ENCODE measurements at places on chromosomes 1 and 21.

DNA sequence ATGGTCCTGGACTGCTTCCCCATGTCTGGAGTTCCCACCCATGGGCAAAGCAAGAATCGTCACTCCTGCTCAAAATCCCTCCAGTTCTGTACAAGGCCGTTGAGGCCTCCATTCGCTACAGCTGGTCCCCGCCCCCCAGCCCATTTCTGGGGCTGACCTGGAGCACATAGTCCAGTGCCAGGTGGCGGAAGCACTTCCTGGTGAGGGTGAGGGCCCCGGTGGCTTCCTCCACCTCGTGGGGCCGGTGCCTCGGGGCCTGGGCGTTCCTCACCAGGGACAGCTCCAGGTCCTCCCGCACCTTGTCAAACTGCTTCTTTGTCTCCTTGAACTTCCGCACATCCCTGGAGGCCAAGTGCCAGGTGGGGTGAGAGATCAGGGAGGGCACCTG lies 7.4 kb downstream of the ACAP3 start:
- no peak for DNase-seq

DNA sequence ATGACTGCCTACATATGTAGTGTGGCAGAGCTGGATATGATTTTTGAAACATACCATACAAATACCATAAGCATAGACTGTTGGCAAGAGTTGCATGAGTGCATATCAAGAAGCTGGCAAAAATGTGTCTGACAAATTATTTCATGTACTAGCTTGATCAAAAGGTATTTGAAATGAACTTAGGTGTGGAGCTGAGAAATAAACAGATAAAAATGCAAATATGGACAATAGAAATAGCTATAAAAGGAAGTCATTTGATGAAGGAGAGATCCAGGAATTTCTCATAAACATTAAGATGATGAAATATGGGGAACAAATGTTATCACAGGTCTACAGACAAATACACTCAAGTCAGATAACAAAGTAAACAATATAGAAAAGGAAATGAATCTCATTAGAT lies 609.1 kb downstream of the PTPRC start:
- no peak for DNase-seq

- no peak for DNase-seq
Observed at GRCh38 chr1:231751415-231751814, 124.8 kb downstream of the DISC1 start.

DNA sequence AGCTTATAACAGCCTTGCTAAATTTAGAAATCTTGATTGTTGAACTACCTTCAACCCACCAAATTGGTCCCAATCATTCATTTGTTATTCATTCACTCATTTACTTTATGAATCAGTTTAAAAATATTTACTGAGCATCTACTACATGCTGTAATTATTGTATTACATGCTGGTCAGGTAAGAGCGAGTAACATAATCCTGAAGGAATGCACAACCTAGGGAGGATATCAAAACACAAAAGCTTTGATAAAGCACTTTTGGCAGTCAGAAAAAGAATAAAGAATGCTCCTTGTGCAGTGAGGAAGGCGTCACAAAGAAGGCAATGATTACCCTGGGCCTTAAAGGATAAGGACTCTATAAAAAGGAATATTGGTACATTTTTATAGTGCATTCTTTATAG lies 518.9 kb upstream of the NR5A2 start:
- no peak for DNase-seq

DNA sequence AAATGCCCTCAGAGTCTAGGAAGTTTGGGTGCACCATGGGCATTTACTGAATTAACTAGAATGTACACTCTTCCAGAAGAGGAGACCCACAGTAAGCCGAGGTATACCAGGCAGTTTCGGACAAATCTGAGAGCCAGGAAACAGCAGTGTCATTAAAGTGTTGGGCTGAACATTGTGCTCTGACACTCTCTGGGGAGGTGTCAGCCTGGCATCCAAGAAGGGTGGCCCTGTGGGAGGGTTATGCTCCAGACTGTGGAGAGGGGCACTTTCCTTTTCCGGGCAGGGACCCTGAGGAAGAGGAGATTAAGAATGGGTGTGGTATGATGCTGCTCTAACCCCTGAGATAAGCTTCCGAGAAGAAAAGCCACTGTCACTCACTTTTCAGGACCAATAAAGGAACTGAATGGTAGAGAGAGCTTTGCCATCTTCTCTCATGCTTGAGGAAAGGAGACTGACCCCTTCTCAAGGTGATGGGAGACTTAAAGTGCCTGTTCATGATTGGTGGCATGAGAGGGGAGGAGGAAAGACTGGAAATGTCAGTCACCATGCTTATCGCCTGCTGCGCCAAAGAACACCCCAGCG lies 98.2 kb downstream of the UCK2 start:
- no peak for DNase-seq

DNA sequence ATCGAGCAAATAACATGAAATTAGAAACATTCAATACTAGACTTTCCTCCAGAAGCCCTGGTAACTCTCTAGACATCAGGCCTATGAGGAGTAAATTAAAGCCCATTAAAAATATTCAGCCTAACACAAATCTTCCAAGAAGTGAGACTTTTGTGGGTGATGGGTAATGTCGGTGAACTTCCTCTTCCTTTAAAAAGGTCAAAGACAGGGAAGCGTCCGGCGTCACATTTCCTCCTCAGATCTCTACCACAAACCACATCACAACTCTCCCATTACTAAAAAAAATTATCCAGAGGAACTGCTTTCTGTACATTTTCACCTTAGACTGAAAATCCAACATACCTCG lies 1.4 kb downstream of the EIF4G3 start:
- DNase-seq, result no peak

- DNase-seq, result no peak
Observed at GRCh38 chr21:27548486-27548885, 581.6 kb upstream of the ADAMTS5 start.
